ENCODE measurements at places on chromosomes 16 and 17. TPM values are rescaled to one million over a fixed set of nuclear protein-coding genes. Genes with fewer than 3 reads are reported as not detected.

Gene PLSCR3
- 162 TPM for polyA plus RNA-seq

Gene HYDIN
- not detected for polyA plus RNA-seq

Gene LRRC59
- polyA plus RNA-seq: 15.2 TPM

Gene ADAMTS18
- not detected for polyA plus RNA-seq

Gene LHX1
- not detected for polyA plus RNA-seq

Gene P2RX1
- not detected for polyA plus RNA-seq

Gene SCARF1
- 0.06 TPM for polyA plus RNA-seq

Gene DUS2
- 8.7 TPM for polyA plus RNA-seq

Gene C17orf67
- polyA plus RNA-seq: 1.6 TPM

Gene NTHL1
- polyA plus RNA-seq: 16.3 TPM

Gene CHRNE
- not detected for polyA plus RNA-seq

Gene KRT27
- not detected for polyA plus RNA-seq

Gene KRTAP4-6
- polyA plus RNA-seq: not detected

Gene CACNG3
- not detected for polyA plus RNA-seq

Gene TPSG1
- not detected for polyA plus RNA-seq

Gene PMFBP1
- polyA plus RNA-seq: not detected

Gene LPO
- not detected for polyA plus RNA-seq

Gene GJD3
- not detected for polyA plus RNA-seq

Gene KRT28
- not detected for polyA plus RNA-seq

Gene CLUH
- polyA plus RNA-seq: 15.3 TPM

Gene KRTAP2-3
- polyA plus RNA-seq: not detected

Gene HOXB1
- polyA plus RNA-seq: not detected
